NCI-H226 (cell line): ENCODE measurements at places on chromosomes 1 and 21.

DNA sequence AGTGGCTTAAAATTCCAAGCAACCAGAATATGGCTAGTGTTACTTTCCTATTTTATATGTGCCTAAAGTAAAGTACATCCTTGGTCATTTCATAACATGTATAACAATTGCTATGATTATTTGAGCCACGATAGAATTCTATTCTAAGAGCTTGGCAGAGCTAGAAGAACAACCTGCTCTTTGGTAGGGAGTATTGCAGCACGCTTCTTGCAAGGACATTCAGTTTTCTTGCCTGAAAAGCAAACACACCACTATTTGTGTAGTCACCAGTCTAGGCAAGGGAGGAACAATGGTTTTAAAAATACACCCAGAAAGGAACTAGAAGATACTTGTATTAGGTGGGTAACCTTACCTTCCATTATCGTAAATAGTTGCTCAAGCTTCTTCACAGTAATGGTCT, 51.5 kb downstream of the CNST start:
- DNase-seq = no peak

DNA sequence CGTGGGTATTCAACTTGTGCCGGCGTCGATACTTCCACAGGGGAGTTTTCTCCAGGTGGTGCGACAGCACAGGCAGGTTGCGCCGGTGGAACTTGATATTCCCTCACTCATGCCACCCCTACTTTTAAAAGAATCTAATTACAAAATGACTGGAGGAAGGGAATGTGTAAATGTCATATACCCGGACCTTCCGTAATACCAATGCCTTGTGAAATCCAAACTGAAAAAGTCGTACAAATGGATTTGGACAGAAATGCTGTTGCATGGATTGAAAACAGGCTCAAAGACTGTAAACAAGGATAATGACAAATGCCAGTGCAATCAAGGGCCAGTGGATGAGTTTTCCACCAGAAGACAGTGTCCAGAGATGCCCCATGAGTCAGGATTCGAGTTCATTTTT, 235.3 kb upstream of the USP25 start:
- DNase-seq = no peak

- no peak for DNase-seq
These were observed 12.6 kb downstream of the FTCD start for GRCh38 chr21:46142582-46143473.

GRCh38 chr1:108152782-108153222, 47.3 kb downstream of the SLC25A24 start:
- DNase-seq = no peak

GRCh38 chr1:75539230-75540116, 71.4 kb downstream of the SLC44A5 start:
- no peak for DNase-seq

DNA sequence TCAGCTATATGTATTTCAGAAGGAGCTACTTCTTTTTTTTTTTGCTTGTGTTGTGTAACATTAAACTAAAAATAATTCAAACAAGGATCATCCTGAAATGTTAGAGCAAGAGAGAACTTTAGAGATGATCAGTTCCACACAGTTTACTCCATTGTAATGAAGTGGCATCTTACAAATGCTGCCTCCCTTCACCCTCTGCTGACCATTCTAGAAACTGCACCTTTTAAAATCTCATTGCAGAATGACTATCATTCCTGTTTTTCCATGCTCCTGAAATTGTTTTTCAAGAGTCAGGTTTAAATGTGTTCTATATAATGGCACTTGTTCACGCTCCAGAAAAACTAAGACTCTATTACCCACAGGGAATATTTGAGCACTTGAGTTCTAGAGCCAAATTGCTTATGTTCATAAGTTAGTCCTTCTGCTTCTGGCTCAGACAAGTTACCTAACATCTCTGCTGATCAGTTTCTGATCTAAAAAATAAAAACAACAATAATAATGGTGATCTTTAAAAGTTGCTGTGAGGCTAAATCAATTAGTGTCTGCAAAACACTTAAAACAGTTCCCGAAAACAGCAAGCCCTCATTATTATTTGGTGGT, 21.5 kb upstream of the SLC44A5 start:
- DNase-seq = no peak

- DNase-seq = no peak
These were observed 38.8 kb upstream of the ADORA3 start for GRCh38 chr1:111542187-111542586.

DNA sequence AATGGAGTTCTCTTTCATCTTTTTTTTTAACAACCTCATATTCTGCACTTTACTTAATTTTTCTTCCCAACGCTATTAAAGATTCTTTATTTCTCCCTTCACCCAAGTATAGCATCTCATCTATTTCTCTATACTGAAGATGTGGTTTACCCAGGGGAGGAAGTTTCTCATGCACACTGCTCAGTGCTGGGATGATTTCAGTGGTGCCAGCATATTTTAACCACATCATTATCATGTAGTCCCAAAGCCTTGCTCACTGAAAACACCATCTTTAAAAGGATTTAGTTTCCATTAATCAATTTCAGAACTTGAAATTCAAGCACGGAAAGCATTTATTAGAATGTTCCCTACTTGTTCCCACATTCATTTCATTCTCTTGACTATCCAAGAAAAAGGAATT, 725.7 kb downstream of the USP25 start:
- DNase-seq = no peak

DNA sequence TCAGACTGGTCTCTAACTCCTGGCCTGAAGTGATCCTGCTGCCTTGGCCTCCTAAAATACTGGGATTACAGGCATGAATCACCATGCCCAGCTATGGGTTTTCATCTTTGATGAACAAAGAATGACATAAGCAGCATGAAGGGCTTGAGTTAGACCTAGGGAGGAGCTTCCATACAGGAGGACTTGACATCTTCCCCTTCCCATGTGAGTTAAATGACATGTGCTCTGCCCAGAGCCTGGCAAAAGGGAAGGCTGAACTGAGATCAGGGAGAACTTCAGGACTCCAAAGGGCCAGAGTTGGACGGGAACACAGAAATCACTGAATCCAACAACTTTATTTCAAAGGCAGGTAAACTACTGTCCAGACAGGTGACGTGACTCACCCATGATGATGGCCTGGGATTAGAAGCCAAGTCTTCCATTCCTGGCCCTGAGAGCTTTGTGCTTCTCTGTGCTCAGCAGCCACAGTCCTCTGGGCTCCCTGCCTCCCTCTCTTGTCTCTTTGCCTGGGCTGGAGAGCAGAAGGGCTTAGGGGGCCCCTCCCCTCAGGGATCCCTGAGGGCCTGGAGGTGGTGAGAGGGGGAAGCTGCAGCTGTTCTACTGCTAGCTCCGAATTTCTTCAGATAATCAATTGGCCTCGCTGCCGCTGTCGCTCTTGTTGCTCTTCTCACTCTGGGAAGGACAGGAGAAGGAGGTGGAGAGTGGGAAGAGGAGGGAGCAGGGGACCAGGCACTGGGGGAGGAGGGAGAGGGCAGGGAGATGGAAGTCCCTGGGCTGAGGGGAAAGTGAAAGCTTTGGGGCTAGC, 7.6 kb downstream of the NHLH1 start:
- DNase-seq = no peak
